ENCODE measurements at places on chromosomes 4 and X. TPM values are rescaled to one million over a fixed set of nuclear protein-coding genes. Genes with fewer than 3 reads are reported as not detected.

MSMO1 gene
- 424 TPM for total RNA-seq

CSAG2 gene
- not detected for total RNA-seq

AMBN gene
- total RNA-seq: not detected

SPANXD gene
- not detected for total RNA-seq

GPR78 gene
- total RNA-seq: 0.62 TPM

SPANXN4 gene
- total RNA-seq: not detected

SLC6A14 gene
- total RNA-seq: not detected

BEX5 gene
- total RNA-seq: 0.33 TPM

KLB gene
- not detected for total RNA-seq

BCAP31 gene
- 188 TPM for total RNA-seq

TRAM1L1 gene
- 4.6 TPM for total RNA-seq

CFAP99 gene
- not detected for total RNA-seq

EDNRA gene
- total RNA-seq: 3.5 TPM

CDS1 gene
- 0.37 TPM for total RNA-seq
